ENCODE measurements at places on chromosomes 3 and 15.

GRCh38 chr15:90749754-90750153, 32.6 kb downstream of the BLM start:
- no peak for DNase-seq

DNA sequence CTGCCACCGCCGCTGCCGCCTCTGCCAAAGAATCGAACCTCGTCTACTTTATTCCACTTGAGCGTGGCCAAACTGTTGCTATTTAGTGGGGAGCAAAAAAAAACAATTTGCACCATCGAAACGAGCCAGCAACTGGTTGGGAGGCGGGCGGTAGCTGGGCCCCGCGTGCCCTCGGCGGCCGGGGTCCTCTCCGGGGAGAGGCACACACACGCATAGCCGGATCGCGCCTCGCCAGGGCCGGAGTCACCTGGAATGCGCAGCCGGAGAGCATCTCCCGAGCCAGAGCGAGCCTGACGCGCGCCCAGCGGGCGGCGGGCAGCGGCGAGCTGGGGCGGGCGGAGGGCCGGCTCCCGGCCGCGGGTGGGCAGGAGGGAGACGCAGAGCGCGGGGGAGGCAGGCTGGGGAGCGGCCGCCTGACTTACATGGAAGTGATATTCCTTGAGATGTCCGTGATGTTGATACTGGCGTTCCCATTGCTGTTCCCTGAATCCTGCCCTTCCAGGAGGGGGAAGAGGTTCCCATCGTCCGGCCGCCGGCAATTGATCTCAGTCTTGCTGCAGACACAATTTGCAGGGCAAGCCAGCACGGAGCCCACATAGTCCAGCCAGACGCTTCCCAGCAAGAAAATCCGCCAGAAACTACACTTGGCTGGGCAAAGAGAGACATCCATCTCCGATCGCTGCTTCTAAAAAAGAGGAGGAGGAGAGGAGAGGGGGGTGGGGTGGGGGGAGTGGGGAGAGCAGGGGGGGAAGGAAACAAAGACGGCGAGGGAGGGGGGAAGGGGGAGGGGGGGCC, 858 bp downstream of the NTRK3 start:
- DNase-seq, result no peak

DNA sequence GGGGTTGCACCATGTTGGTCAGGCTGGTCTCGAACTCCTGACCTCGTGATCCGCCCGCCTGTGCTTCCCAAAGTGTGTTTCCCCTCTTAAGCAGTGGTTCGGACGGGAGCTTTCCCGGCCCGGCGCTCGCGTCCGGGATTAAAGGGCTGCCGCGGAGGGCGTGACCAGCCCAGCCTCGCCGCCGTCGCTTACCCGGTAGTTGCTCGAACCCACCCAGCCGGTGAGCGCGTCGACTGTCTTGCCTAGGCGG, 513 bp downstream of the CLASP2 start:
- DNase-seq, result peak; percentile 58

- DNase-seq, result peak; percentile 67
These were observed 39.3 kb downstream of the PLD1 start for GRCh38 chr3:171770689-171771620.

- DNase-seq, result no peak
These were observed 34.5 kb downstream of the TIGIT start for GRCh38 chr3:114328345-114328744.

DNA sequence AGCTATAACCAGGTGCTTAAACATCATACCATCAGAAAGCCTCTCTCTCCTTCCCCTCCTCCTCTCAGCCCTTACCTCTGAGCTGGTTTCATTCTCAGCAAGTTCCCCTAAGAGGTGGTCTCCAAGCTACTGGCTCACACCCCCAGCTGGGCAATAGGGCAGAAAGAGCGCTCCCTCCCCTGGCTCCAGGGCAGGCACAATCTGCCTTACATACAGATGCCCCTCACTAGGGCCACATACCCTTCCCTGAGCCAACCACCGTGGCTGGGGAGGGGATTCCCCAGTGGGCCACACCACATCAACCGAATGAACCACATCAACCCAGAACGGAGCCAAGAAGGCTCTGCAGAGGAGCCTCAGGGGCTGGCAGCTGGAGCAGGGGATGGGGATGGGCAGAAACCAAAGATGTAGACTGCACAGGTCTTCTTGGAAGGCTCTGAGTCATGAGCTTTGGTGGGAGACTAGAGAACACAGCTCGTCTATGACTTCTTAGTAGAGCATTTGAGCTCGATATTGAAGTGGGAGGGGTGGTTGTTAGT, 4.6 kb upstream of the FBLN2 start:
- DNase-seq, result peak; percentile 79

- peak; percentile 68 for DNase-seq
These were observed 3.2 kb downstream of the ZXDC start for GRCh38 chr3:126472277-126473006.

DNA sequence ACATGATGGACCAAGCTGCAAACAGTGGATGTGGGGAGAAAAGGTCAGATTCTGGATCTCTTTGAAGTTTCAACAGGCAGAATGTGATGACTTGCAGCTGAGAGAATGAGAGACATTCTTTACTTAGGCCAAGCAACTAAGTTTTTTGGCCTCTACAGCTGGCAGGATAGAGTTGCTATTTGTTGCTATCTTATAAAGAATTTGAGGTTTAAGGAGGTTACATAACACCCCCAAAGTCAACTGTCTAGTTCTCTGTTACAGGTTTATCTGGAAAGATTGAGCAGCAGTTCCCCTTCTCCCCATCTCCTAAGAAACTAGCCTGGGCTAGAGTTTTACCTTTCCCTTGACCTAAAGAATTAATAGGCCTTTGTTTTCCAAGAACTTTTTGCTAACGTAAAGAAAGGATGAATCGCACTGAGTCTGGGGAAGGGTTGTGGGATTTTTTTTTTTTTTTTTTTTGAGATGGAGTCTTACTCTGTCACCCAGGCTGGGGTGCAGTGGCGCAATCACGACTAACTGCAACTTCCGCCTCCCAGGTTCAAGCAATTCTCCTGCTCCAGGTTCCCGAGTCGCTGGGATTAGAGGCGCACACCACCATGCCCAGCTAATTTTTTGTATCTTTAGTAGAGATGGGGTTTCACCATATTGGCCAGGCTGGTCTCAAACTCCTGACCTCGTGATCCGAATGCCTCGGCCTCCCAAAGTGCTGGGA, 26.6 kb upstream of the SLMAP start:
- DNase-seq, result no peak

GRCh38 chr3:111852540-111852939, 6.5 kb upstream of the PHLDB2 start:
- no peak for DNase-seq

All from H54 (cell line).